Naive B cell (primary cell): ENCODE measurements at places on chromosomes 3 and 15.

- H3K4me3 ChIP-seq: peak overlapping the region; percentile 78
- no peak for DNase-seq
- peaks cover 53% of the 10 kb centered on the region for H3K4me1 ChIP-seq
- peak overlapping the region; percentile 99 for H3K27ac ChIP-seq
- H3K27me3 ChIP-seq: no peaks in the 10 kb centered on the region
- H3K36me3 ChIP-seq: peaks cover 7% of the 10 kb centered on the region
Observed at GRCh38 chr15:65772930-65773329, 19.2 kb downstream of the DENND4A start.

DNA sequence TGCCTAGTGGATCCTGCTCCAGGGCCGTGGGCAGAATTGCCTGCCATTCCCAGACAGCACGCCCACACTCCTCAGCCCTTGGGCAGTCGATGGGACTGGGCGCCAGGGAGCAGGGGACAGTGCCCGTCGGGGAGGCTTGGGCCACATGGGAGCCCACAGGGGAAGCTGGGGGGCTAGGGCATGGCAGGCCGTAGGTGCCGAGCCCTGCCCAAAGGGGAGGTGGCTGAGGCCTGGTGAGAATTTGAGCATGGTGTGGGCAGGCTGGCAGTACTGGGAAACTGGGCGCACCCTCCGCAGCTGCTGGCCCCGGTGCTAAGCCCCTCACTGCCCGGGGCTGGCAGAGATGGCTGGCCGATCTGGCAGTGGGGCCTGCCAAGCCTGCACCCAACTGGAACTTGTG, 1225.9 kb upstream of the EPHA6 start:
- H3K36me3 ChIP-seq: no peaks in the 10 kb centered on the region
- no peak for DNase-seq
- H3K4me1 ChIP-seq: no peaks in the 10 kb centered on the region
- H3K4me3 ChIP-seq: no peak overlapping the region
- H3K27ac ChIP-seq: no peak overlapping the region

- peaks cover 4% of the 10 kb centered on the region for H3K4me1 ChIP-seq
- no peak overlapping the region for H3K4me3 ChIP-seq
- H3K36me3 ChIP-seq: peaks cover 17% of the 10 kb centered on the region
- H3K27ac ChIP-seq: no peak overlapping the region
- no peaks in the 10 kb centered on the region for H3K27me3 ChIP-seq
Observed at GRCh38 chr15:25469377-25469776, 30.6 kb upstream of the UBE3A start.

- H3K36me3 ChIP-seq: no peaks in the 10 kb centered on the region
- no peak overlapping the region for H3K4me3 ChIP-seq
- peaks cover 26% of the 10 kb centered on the region for H3K27me3 ChIP-seq
- no peak overlapping the region for H3K27ac ChIP-seq
Observed at GRCh38 chr15:42082823-42083604, 11.3 kb downstream of the PLA2G4D start.

DNA sequence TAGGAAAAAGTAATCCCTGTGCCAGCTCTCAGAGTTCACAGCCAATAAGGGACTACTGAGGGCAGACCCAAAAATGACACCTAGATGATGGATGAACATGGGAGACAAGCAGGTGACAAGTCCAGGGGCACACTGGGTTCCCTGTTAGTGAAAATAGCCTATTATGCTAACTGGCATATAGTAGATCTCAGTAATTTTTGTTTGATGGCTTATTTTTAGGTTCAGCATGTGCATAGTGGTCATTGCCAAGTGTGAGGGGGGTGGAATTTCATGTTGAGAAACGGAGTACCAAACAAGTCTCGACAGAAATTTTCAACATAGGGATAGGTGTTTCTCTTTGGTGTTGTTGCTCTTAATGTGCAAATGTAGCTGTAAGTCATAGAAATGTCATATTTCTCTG, 6.4 kb upstream of the ITGB5 start:
- H3K4me3 ChIP-seq: no peak overlapping the region
- H3K27ac ChIP-seq: no peak overlapping the region
- H3K4me1 ChIP-seq: no peaks in the 10 kb centered on the region
- peaks cover 34% of the 10 kb centered on the region for H3K27me3 ChIP-seq

DNA sequence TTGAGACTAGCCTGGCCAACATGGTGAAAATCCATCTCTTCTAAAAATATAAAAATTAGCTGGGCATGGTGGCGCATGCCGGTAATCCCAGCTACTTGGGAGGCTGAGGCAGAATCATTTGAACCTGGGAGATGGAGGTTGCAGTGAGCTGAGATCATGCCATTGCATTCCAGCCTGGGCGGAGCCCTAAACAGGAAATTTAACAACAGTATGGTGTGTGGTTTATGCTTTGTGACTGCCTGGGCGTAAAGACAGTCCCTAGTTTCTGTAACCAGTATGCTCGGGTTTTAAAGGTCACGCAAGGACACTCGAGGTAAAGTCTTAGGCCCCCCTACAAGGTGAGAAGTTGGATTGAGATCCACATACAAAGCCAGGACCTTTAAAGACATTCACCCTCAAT, 43.3 kb downstream of the USP50 start:
- H3K27ac ChIP-seq: no peak overlapping the region
- H3K36me3 ChIP-seq: no peaks in the 10 kb centered on the region
- H3K27me3 ChIP-seq: no peaks in the 10 kb centered on the region
- H3K4me3 ChIP-seq: no peak overlapping the region

GRCh38 chr3:8542190-8543135, 40.8 kb downstream of the LMCD1 start:
- H3K4me3 ChIP-seq: peak overlapping the region; percentile 66
- peaks cover 4% of the 10 kb centered on the region for H3K27me3 ChIP-seq
- no peak for DNase-seq

GRCh38 chr3:138084196-138084595, 31.2 kb downstream of the DZIP1L start:
- H3K36me3 ChIP-seq: no peaks in the 10 kb centered on the region
- no peak overlapping the region for H3K27ac ChIP-seq
- H3K4me1 ChIP-seq: no peaks in the 10 kb centered on the region
- peaks cover 28% of the 10 kb centered on the region for H3K27me3 ChIP-seq
- DNase-seq: no peak
- no peak overlapping the region for H3K4me3 ChIP-seq

DNA sequence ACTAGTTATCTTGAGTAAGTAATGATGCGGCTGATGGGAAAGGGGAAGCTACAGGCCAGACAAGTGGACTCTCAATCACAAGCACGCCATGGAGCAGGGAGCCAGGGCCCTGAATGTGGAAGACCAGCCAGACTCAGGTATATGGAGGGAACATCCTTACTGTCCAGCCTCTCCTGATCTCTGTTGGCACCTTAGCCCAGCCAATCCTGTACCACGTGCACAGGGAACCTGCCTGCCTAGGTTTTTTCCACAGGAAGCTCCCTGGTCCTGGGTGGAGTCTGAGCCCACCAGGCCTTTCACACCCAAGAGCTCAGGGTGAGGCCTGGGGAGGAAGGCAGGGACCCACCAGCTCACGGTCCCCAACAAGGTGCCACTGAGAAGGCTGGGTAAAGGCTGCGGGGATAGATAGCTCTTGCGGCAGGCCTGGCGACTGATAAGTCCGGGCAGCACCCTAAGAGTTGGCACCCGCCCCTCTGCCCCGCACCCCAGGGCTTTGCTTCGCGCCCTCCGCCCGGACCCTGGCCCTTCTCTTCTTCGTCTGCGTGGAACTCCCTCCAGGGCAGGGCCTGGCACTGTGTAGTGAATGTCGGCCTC, 933 bp upstream of the APEH start:
- H3K4me1 ChIP-seq: peaks cover 32% of the 10 kb centered on the region
- H3K27me3 ChIP-seq: no peaks in the 10 kb centered on the region
- H3K4me3 ChIP-seq: peak overlapping the region; percentile 98
- peak overlapping the region; percentile 98 for H3K27ac ChIP-seq
- H3K36me3 ChIP-seq: peaks cover 2% of the 10 kb centered on the region
- no peak for DNase-seq

- H3K36me3 ChIP-seq: no peaks in the 10 kb centered on the region
- no peak overlapping the region for H3K27ac ChIP-seq
Observed at GRCh38 chr15:77510066-77511057, 89.7 kb downstream of the HMG20A start.

DNA sequence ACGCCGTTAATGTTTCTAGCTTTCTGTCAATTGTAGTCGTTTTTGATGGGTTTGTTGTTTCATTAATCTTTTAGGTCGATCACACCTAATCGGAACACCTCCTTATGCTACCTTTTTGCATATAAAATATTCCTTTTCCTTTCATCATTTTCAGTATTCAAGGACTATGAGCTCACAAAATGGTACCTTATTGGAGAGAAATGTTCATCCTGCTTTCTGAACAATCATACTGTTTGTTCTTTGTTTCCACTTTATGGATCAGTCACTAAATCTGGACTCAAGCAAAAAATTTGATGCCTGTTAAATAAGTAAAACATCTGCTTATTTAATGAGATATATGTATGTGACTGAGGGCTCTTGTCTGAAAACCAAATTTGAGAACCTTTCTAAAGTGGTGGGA, 1.1 kb downstream of the KIF15 start:
- DNase-seq: no peak
- peaks cover 9% of the 10 kb centered on the region for H3K36me3 ChIP-seq
- peaks cover 12% of the 10 kb centered on the region for H3K4me1 ChIP-seq
- H3K27ac ChIP-seq: no peak overlapping the region

- H3K36me3 ChIP-seq: no peaks in the 10 kb centered on the region
- H3K27me3 ChIP-seq: no peaks in the 10 kb centered on the region
- no peaks in the 10 kb centered on the region for H3K4me1 ChIP-seq
Observed at GRCh38 chr3:55813268-55814097, 326.4 kb upstream of the WNT5A start.

GRCh38 chr3:4001976-4002375, 202.7 kb downstream of the LRRN1 start:
- no peaks in the 10 kb centered on the region for H3K36me3 ChIP-seq
- H3K4me3 ChIP-seq: no peak overlapping the region
- no peak for DNase-seq
- no peaks in the 10 kb centered on the region for H3K27me3 ChIP-seq

DNA sequence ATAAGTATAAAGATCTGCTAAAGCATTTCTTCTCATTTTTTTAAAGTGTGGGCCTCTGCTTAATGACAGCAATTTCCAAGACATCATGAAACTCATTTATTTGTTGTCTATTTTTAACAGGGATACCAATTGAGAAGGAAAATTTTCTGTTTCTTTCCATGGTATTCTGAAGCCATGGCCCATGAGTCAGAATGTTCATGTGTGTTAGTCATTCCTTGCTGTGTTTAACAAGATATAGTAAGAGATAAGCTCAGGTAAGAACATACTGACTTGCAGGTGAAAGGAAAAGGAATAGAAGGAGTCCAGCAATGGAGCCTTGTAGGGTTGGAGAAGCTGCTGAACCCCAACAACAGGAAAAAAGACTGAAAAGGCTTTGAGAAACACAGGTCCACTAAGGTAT, 17.0 kb upstream of the ARID3B start:
- H3K4me1 ChIP-seq: no peaks in the 10 kb centered on the region
- no peak for DNase-seq
- H3K4me3 ChIP-seq: no peak overlapping the region
- no peaks in the 10 kb centered on the region for H3K27me3 ChIP-seq

DNA sequence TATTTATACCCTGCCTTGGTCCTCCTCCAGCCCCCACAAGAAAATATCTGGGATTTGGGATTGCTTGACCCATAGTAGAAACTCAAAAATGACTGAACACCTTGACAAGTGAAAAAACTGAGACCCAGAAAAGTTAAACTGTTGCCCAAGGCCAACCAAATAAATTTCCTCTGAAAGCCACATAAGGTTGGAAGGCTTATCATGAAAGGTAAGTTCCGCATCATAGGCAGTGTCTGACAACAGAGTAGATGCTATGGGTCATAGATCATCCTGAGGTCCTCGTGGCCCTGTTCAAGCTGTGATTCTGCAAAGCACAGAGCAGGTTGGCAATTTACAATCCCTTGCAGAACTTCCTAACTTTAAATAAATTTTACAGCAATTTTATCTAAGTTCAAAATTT, 140.8 kb upstream of the TSC22D2 start:
- no peak overlapping the region for H3K4me3 ChIP-seq
- H3K27ac ChIP-seq: no peak overlapping the region
- H3K36me3 ChIP-seq: no peaks in the 10 kb centered on the region
- no peaks in the 10 kb centered on the region for H3K4me1 ChIP-seq
- peaks cover 3% of the 10 kb centered on the region for H3K27me3 ChIP-seq

DNA sequence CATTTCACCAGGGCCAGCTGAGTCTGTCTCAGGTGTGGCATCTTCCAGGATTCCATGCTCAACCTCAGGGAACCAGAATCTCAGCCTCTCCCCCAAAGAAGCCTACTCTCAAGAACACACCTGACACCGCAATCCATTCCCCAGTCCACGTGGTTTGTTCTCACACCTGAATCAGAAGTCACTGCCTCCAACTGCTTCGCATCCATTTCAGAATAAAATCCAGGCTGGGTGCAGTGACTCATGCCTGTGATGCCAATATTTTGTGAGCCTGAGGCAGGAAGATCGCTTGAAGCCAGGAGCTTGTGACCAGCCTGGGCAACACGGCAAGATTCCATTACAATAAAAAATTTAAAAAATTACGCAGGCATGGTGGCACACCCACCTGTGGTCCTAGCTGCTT, 212.2 kb downstream of the FOXP1 start:
- H3K27me3 ChIP-seq: no peaks in the 10 kb centered on the region
- peaks cover 50% of the 10 kb centered on the region for H3K4me1 ChIP-seq
- no peak for DNase-seq
- H3K27ac ChIP-seq: peak overlapping the region; percentile 26

GRCh38 chr3:21991061-21991460, 240.1 kb upstream of the ZNF385D start:
- H3K4me3 ChIP-seq: no peak overlapping the region
- H3K4me1 ChIP-seq: no peaks in the 10 kb centered on the region
- H3K36me3 ChIP-seq: no peaks in the 10 kb centered on the region

GRCh38 chr3:162302983-162303624, 806.5 kb downstream of the OTOL1 start:
- no peaks in the 10 kb centered on the region for H3K36me3 ChIP-seq
- H3K27ac ChIP-seq: no peak overlapping the region
- no peaks in the 10 kb centered on the region for H3K4me1 ChIP-seq
- DNase-seq: no peak

DNA sequence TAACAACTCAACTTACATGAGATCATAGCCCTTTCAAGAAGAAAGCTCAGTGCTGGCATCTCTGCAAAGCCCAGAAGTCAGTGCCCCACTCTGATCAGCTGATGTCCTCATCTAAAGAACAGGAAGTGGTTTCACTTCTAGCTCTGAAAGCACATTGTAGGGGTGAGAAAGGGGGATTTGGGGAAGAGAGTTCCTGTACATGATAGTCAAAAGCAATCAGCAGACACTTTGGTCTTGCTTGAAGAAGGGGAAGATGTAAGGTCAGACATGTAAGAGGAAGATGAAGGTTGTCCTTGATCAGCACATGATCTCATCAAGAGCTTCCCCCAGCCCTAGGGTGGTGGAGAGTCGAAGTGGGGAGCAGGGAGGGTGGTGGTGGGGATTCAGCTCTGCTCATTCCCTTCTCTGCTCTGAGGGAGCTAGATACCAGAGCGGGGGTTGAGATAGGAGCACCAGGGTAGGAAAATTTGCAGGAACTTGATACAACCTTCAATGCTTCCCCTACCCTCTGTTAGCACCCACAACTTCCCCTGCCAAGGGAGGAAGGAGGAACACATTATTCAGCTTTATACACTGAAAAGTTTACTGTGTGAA, 76.4 kb upstream of the ETV5 start:
- no peaks in the 10 kb centered on the region for H3K36me3 ChIP-seq
- H3K27ac ChIP-seq: no peak overlapping the region
- peaks cover 3% of the 10 kb centered on the region for H3K27me3 ChIP-seq
- DNase-seq: peak; percentile 50
- peak overlapping the region; percentile 10 for H3K4me3 ChIP-seq

GRCh38 chr3:71247221-71247957, 336.1 kb downstream of the FOXP1 start:
- DNase-seq: no peak
- no peaks in the 10 kb centered on the region for H3K27me3 ChIP-seq
- H3K27ac ChIP-seq: peak overlapping the region; percentile 61
- H3K36me3 ChIP-seq: no peaks in the 10 kb centered on the region
- peak overlapping the region; percentile 22 for H3K4me3 ChIP-seq
